ENCODE measurements at places on chromosomes 2 and 18.

DNA sequence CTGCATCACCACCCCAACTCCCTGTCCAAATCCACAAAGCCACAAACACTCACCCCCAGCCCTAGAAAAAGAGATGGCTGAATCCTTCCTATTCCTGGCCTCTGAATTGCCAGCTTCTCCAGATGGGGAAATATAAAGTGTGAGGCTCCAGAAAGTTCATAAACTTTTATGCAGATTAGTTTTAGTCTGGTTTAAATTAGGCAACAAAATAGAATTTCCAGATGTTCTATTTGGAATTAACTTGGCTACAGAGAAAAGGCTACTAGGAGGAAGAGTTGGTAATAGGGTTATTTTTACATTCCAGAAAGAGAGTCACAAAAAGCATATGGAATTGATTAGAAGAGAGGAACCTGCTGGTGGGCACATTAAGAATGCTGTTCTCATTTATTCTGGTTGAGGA is 56.0 kb downstream of the EN1 start:
- peak; percentile 31 for DNase-seq

DNA sequence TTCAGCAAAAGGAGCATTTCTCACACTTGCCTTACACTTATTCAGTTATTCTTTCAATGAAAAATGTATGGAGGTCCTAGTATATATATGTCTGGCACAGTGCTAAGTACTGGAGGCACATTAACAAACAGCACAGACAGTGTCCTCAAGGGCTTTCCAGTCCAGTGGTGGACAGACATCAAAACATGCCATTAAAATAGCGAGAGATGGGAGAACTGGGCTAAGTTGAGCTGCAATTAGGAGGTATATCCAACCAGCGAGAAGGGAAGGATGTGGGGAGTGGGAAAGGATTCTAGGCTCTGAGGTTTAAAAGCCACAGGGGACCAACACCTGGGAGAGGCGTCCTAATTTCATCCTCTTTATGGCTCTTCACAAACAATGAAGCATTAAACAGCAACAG is 127.5 kb upstream of the TTC39C start:
- no peak for DNase-seq

GRCh38 chr18:12769644-12770440 is 67.0 kb downstream of the PSMG2 start:
- peak; percentile 33 for DNase-seq

DNA sequence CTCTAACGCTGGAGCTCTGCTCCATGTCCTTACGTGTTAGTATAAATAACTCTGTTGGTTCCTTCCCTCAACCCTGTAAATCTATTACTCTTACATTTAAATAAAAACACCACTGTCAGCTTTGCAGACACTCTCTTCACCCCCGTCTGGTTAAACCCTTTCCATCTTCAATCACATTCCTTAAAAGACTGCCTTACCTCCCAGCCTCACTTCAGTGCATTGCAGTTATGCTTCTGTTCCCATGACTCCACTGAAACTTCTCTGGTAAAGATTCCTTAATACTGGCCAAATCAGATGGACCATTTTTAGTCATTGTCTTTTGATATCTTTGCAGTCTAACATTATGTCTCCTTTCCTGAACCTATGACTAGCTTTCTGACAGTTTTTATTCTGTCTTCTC is 61.7 kb downstream of the EML4 start:
- peak; percentile 10 for DNase-seq

- DNase-seq, result no peak
Measured at GRCh38 chr2:230879271-230879882, 14.6 kb downstream of the ITM2C start.

DNA sequence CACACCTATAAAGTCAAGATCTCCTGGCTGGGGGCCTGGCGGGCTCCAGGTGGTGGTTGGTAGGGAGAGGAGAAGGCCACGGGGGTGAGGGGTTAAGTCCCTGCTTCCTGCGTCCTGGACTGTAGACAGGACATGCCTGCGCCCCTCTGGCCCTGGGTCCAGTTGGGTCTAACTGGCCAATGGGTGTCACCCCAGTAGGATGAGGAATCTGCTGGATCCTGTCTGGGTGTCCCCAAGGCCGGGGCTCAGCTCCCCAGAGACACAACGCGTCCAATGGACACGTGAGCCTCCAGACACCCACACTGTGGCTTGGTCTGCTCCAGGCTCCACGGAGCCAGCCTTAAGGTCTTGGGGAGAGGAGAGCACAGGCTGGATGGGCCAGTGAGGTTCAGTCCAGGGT is 19.6 kb downstream of the AQP12A start:
- no peak for DNase-seq

GRCh38 chr2:120992791-120993555 is 257.3 kb downstream of the GLI2 start:
- DNase-seq, result no peak

GRCh38 chr2:10042301-10043161 is 819 bp upstream of the KLF11 start:
- DNase-seq, result peak; percentile 77

DNA sequence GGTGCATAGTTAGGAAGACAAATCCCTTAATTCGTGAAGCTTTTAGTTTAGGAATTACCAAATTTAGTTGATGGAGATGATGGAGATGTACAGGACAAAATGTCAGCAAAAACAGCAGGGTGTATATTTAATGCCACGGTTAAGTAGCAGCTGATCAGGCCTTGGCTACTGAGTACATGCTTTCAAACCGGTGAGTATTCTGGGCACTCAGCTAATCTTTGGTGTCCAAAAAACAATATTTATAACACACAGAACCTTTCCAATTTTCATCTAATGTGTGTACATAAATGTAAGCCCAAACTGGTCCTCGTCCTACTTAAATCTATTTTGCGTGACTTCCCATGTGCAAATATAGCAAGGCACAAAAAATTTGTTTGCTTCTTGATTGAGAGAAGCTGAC is 703.4 kb upstream of the LINC00305 start:
- no peak for DNase-seq

DNA sequence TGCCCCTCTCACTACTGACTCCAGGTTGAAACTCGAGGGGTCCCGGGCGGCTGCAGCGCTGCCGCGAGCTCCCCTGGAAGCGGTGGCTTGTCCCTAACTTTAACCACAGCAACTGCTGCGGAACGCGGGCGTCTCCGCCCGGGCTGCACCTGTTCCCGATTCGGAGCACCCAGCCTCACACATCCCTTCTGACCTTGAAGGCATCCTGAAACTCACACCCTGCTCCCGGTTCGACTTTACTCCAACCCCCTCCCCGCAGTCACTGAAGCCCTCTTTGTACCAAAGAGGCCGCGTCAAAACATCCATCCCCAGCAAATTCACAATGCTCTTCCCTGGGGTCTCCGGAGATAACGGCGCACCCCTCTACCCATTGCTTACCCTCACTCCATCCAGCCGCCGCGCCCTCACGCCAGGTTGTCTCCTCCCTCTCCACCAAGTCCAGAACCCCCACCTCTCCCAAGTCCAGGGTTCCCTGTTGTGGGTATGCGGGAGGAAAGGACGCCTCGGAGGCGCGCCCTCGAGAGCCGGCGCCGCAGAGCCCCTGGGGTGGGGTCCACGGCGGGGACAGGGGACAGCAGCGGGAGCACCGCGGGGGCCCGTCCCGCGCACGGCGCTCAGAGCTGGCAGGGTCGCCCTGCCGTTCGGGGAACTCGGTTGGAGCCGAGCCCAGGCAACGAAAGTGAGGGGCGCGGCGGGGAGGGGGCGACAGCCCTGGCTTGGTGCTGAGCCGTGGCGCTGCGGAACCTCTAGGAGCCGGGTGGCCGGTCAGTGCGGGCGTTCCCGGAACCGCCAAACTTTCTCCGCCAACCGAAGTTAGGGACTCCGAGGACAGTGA is 934 bp downstream of the MYO5B start:
- DNase-seq, result no peak

- no peak for DNase-seq
Measured at GRCh38 chr2:133599811-133600210, 31.5 kb upstream of the NCKAP5 start.

DNA sequence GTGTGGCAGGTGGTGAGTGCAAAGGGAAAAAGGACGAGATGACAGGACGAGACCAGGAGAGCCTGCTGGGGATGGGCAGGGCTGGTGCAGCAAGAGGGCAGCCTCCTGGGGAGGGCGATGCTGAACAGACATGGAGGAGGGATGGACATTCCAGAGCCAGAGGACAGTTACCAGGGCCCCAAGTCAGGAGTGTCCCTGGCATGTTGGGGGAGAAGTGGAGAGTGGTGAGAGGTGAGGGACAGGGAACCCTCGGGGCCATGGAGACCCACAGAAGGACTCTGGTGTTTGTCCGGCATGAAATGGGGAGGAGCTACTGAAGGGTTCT is 19.0 kb downstream of the MTERF4 start:
- DNase-seq, result no peak

DNA sequence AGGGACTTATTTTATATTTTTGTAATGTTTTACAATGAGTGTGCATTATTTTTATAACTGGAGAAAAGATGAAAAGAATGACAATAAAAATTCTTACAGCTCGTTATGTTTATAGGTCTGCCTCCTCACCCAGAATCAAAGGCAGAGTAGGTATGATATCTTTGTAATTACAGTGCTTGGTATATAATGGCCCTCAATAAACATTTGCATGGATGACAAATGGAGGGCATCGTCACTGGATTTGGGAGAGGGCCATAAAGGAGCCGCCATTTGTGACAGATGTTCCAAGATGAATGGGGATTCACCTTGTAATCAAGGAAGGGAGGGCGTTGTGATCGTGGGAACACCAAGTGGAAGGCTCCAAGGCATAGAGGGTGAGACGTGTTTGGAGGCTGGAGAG is 22.6 kb upstream of the GIGYF2 start:
- DNase-seq, result no peak

DNA sequence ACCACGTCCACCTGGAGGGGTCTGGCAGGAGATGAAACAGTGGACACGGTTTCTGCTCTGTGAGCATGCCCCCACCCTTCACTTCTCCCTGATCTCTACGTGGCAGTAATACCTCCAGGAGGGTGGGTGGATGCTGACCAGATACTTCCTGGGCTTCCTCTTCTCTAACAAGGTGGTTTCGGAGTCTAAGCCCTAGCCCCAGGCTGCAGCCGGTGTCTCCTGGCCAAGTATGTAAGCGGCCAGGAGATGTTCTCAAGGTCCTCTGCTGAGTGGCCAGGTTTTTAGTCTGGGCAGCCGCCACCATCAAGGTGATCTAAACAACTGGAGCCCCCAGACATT is 101.8 kb upstream of the ASB18 start:
- DNase-seq, result no peak

DNA sequence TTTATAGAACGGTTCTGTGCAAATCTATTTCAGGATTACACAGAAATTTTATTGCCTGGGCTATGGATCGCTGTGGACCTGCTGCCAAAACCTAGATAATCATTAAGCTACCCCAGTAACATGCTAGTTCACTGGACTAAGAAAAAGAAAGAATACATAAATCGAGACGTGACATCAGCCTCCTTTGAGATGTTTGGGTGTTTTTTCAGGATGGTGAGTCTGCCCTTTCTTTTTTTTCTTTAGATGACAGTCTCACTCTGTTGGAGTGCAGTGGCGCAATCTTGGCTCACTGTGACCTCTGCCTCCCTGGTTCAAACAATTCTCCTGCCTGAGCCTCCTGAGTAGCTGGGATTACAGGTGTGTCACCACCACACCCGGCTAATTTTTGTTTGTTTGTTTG is 52.0 kb downstream of the FHOD3 start:
- no peak for DNase-seq

- DNase-seq, result no peak
Measured at GRCh38 chr2:152488075-152488474, 153.1 kb downstream of the FMNL2 start.

DNA sequence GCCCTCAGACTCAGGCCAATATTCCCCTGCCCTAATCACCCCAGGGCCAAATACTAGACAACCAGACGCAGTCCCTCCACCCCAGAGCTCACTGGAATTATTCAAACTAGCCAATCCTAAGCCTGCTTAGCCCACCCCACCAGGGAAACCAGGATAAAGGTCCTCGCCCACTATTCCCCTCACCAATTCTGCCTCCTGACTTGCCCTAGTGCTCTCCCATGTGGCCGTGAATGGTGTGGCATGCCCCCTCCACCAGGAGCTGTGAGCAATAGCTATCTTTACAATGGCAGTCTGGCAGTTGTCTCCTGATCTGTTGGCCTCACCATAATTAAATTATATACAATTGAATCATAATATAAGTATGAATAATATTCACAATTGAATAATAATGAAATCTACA is 42.3 kb downstream of the FAM124B start:
- DNase-seq, result peak; percentile 19

- DNase-seq, result no peak
Measured at GRCh38 chr2:218885981-218886947, 5.6 kb downstream of the WNT10A start.

All from fibroblast of skin of back (primary cell).